ENCODE measurements at places on chromosomes 3 and 15.

DNA sequence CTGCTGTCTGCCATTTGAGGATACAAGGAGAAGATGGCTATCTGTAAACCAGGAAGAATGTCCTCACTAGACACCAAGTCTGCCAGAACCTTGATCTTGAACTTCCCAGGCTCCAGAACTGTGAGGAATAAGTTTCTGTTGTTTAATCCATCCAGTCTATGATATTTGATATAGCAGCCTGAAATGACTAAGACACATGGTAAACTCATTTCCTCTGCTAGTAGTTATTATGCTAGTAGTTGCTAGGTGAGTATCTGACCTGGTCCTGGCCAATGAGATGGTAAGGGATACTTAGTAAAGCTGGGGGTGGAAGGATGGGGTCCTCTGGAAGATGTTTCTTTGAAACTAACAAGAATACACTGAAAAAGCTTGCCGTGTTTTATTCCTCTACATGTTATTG lies 280.7 kb upstream of the ARHGEF26 start:
- DNase-seq = no peak

GRCh38 chr15:80823995-80824394 lies 44.8 kb downstream of the CEMIP start:
- DNase-seq = no peak

DNA sequence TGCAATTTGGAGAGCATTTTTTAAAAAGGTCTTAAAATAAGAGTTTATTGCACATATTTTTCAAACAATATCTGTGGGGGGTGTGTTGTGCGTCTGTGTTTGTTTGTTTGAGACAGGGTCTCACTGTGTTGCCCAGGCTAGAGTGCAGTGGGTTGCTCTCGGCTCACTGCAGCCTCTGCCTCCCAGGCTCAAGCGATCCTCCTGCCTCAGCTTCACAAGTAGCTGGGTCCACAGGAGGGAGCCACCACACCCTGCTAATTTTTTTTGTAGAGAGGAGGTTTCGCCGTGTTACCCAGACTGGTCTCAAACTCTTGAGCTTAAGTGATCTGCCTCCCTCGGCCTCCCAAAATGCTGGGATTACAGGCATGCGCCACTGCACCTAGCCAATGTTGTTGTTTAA lies 2.7 kb downstream of the MLF1 start:
- DNase-seq = no peak

GRCh38 chr3:15404767-15405166 lies 22.6 kb downstream of the METTL6 start:
- DNase-seq = no peak

GRCh38 chr3:185732782-185733181 lies 92.1 kb downstream of the IGF2BP2 start:
- no peak for DNase-seq

GRCh38 chr15:57376696-57377477 lies 582 bp downstream of the CGNL1 start:
- DNase-seq = no peak

- no peak for DNase-seq
These were observed 29.5 kb downstream of the RTP3 start for GRCh38 chr3:46527239-46527638.
